ENCODE measurements at places on chromosomes 3 and 15. TPM values are rescaled to one million over a fixed set of nuclear protein-coding genes. Genes with fewer than 3 reads are reported as not detected.

The GAP43 gene
- 0.16 TPM for total RNA-seq

The GLDN gene
- 16.8 TPM for total RNA-seq

The AGBL1 gene
- total RNA-seq, result not detected

The RARRES1 gene
- 24.0 TPM for total RNA-seq

The IL17RE gene
- 6.4 TPM for total RNA-seq

The ARL14 gene
- 2.8 TPM for total RNA-seq

The NLGN1 gene
- total RNA-seq, result 1.2 TPM

The PYDC2 gene
- total RNA-seq, result not detected

The TRIP4 gene
- 9.1 TPM for total RNA-seq

The ZNF385D gene
- total RNA-seq, result 0.65 TPM

The WDR72 gene
- total RNA-seq, result 3.1 TPM

The FBXO40 gene
- total RNA-seq, result not detected

The FANCD2OS gene
- not detected for total RNA-seq

The TM4SF1 gene
- 72.4 TPM for total RNA-seq

The FAM43A gene
- 1.2 TPM for total RNA-seq

DNA sequence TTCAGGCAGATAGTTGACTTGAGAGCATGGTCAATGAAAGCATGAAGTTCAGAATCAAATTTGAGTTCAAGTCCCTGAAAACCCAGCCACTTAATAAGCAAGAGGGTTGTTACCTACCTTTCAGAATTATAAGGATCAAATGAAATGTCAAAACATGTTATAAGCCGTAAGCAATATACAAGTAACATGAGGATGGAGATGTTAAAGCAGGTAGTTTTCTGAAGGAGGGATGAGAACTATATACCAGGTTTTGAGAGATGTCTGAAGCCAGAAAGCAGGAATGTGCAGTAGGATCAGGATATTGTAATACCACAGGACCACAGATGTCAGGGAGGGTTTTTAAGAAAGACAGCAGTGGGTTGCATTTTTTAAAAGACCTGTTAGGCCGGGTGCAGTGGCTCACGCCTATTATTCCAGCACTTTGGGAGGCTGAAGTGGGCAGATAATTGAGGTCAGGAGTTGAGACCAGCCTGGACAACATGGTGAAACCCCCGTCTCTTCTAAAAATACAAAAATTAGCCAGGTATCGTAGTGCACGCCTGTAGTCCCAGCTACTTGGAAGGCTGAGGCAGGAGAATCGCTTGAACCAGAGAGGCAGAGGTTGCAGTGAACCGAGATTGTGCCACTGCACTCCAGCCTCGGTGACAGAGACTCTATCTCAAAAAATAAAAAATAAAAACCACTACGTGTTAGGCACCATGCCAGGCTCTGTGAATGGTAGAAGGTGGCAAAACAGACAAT, 6.9 kb upstream of the EIF3J start:
- H3K27ac ChIP-seq, result no peak overlapping the region
- no peaks in the 10 kb centered on the region for H3K36me3 ChIP-seq
- H3K27me3 ChIP-seq, result no peaks in the 10 kb centered on the region
- DNase-seq, result no peak
- H3K4me1 ChIP-seq, result no peaks in the 10 kb centered on the region
- no peak overlapping the region for H3K4me3 ChIP-seq

GRCh38 chr3:44802011-44802410, 40.4 kb downstream of the KIF15 start:
- no peaks in the 10 kb centered on the region for H3K36me3 ChIP-seq
- DNase-seq, result no peak
- H3K4me1 ChIP-seq, result no peaks in the 10 kb centered on the region
- no peak overlapping the region for H3K27ac ChIP-seq

GRCh38 chr3:43794776-43795175, 104.0 kb downstream of the ABHD5 start:
- no peaks in the 10 kb centered on the region for H3K36me3 ChIP-seq
- no peak overlapping the region for H3K4me3 ChIP-seq
- no peak overlapping the region for H3K27ac ChIP-seq
- no peak for DNase-seq

- H3K36me3 ChIP-seq, result no peaks in the 10 kb centered on the region
- H3K4me1 ChIP-seq, result no peaks in the 10 kb centered on the region
- DNase-seq, result no peak
Observed at GRCh38 chr3:158509891-158510290, 61.1 kb upstream of the MLF1 start.

GRCh38 chr3:194592798-194593752, 40.1 kb downstream of the TMEM44 start:
- no peak overlapping the region for H3K4me3 ChIP-seq
- no peaks in the 10 kb centered on the region for H3K36me3 ChIP-seq
- peak overlapping the region; percentile 54 for H3K27ac ChIP-seq
- H3K27me3 ChIP-seq, result no peaks in the 10 kb centered on the region

- H3K27ac ChIP-seq, result no peak overlapping the region
- no peaks in the 10 kb centered on the region for H3K27me3 ChIP-seq
- no peak for DNase-seq
- no peak overlapping the region for H3K4me3 ChIP-seq
Observed at GRCh38 chr15:32132859-32133258, 102.5 kb downstream of the CHRNA7 start.

DNA sequence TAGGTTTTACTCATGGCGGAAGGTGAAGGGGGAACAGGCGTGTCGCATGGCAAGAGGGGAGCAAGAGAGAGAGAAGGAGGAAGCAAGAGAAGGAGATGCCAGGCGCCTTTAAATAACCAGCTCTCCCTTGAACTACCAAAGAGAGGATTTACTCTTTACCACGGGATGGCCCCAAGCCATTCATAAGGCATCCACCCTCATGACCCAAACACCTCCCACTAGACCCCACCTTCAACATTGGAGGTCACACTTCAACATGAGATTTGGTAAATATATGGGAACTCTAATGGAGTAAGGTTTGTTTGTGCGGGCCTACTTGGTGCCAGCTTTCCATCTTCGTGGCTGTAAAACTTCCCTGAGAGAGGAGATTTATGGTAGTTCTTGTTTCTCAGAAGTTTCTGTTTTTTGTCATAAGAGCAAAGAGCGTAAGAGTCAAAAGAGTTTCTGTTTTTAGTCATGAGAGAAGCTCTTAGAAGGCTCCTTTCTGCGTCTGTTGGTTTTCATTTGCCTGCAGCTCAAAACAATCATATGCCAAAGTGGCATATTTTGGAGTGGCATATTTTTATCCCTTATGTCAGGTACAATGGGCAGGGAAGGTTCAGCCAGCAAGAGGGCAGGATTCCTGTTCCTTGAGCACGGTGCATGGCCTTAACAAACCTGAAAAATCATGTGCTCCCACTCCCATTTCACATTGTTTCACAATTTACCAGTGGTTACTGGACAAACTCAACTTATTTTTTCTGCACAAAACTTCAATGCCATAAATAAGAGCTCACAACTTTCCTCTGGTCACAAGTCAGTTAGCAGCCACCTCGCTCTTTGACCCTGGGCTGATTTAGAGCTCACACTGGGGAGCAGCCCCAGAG, 12.5 kb downstream of the PML start:
- H3K4me1 ChIP-seq, result peaks cover 11% of the 10 kb centered on the region
- no peak overlapping the region for H3K4me3 ChIP-seq

DNA sequence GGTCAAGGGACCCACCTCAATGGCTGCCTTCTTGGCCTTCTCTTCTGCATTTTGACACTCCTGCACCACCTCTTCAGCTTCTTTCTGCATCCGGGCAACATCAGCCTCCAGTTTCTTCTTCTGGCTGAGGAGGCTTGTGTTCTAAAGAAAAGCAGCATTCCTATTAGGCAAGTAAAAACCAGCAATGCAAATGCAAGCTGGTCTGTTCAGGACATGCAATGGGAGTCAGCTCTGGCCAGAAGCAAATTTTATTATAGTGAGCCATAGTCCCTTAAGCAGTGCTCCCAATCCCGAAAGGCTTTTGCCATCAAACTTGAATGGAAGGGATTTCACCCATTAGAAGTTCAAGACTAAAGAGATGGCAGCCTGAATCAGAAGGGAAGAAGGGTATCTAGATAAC, 97.7 kb downstream of the HHLA2 start:
- no peak overlapping the region for H3K27ac ChIP-seq
- H3K4me3 ChIP-seq, result no peak overlapping the region
- no peaks in the 10 kb centered on the region for H3K27me3 ChIP-seq
- no peaks in the 10 kb centered on the region for H3K36me3 ChIP-seq
- DNase-seq, result no peak

DNA sequence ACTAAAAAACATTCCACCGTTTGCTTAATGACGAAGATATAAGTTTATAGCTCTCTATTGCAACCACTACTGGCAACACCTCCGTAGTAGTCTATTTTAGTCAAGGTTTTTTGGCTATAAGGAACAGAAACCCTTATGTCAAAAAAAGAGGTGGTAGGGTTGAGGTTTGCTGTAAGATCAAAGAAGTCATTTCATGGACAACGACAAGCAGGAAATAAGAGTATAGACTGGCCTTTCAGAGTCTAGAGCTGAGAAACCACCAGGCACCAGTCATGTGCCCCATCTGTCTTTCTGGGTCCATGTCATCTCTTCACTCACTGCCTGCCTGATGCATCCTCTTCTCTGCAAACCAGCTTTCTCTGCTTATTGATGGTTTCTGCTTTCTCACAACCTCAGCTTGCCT, 42.7 kb downstream of the THBS1 start:
- no peak for DNase-seq
- H3K4me1 ChIP-seq, result peaks cover 6% of the 10 kb centered on the region
- H3K27ac ChIP-seq, result no peak overlapping the region
- no peaks in the 10 kb centered on the region for H3K27me3 ChIP-seq

DNA sequence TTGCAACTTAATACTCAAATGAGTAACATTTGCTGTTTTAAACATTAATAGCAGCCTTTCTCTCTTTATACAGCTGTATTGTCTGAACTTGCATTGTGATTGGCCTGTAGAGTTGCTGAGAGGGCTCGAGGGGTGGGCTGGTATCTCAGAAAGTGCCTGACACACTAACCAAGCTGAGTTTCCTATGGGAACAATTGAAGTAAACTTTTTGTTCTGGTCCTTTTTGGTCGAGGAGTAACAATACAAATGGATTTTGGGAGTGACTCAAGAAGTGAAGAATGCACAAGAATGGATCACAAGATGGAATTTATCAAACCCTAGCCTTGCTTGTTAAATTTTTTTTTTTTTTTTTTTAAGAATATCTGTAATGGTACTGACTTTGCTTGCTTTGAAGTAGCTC, 40.3 kb downstream of the CTNNB1 start:
- H3K27me3 ChIP-seq, result no peaks in the 10 kb centered on the region
- peaks cover 3% of the 10 kb centered on the region for H3K4me1 ChIP-seq
- H3K36me3 ChIP-seq, result peaks cover 30% of the 10 kb centered on the region
- H3K4me3 ChIP-seq, result no peak overlapping the region
- H3K27ac ChIP-seq, result no peak overlapping the region

DNA sequence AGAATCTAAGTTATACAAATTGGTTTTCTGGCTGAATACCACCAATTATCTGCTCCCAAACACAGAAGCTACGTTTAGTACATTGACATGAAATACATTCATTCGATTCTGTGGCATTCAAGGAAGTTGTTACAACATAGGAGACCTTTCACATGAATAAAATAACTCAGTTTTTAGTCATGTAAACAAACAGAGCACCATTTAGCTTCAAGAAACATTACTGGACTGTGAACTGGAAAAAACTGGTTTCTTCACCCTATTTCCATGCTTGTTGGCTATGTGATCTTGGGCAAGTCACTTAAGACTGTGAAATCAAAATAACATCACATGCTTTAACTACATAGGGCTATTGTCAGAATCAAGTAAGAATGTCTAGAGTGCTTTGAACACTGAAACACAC, 46.2 kb downstream of the NRG4 start:
- H3K4me3 ChIP-seq, result no peak overlapping the region
- peaks cover 5% of the 10 kb centered on the region for H3K27me3 ChIP-seq
- peak overlapping the region; percentile 51 for H3K27ac ChIP-seq
- H3K36me3 ChIP-seq, result no peaks in the 10 kb centered on the region
- peaks cover 11% of the 10 kb centered on the region for H3K4me1 ChIP-seq

- no peaks in the 10 kb centered on the region for H3K27me3 ChIP-seq
- DNase-seq, result no peak
- no peak overlapping the region for H3K27ac ChIP-seq
- H3K4me3 ChIP-seq, result no peak overlapping the region
- no peaks in the 10 kb centered on the region for H3K36me3 ChIP-seq
Observed at GRCh38 chr3:186821429-186822387, 15.4 kb upstream of the RFC4 start.

- no peak overlapping the region for H3K27ac ChIP-seq
- DNase-seq, result no peak
- no peaks in the 10 kb centered on the region for H3K36me3 ChIP-seq
- H3K4me1 ChIP-seq, result no peaks in the 10 kb centered on the region
- H3K4me3 ChIP-seq, result no peak overlapping the region
Observed at GRCh38 chr3:44120721-44121582, 120.7 kb upstream of the TOPAZ1 start.

DNA sequence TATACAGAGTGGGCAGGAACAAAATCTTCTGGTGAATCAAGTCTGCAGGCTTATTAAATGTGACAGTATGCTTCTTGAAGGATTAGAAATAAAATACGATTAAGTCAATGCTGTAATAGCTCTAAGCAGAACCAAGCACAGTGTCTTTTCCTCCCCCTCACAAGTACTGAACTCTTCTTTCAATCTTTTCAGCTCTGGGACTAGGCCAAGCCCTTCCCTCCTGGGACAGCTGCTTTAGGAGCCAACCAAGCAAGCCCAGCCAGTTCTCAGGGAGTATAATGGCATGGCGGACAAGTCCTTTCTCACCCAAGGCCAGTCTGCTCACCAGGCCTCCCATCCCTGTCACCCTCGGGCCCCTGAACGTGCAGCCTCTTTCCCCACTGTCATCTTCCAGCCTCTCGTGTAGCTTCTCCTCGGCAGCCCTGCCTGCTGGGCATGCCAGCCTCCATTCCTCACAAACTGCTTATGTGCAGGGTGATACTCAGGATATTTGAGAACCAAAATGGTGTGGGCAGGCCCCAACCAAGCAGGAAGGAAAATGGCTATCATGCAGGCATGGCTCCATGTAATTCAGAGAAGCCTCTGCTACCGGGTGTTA, 8.4 kb upstream of the PPP1R2 start:
- H3K4me1 ChIP-seq, result peaks cover 8% of the 10 kb centered on the region
- H3K4me3 ChIP-seq, result no peak overlapping the region
- H3K27me3 ChIP-seq, result no peaks in the 10 kb centered on the region
- no peak for DNase-seq
- H3K36me3 ChIP-seq, result no peaks in the 10 kb centered on the region
- peak overlapping the region; percentile 6 for H3K27ac ChIP-seq

GRCh38 chr15:99564221-99565048, 1.3 kb upstream of the MEF2A start:
- peaks cover 15% of the 10 kb centered on the region for H3K4me1 ChIP-seq
- no peak for DNase-seq
- peak overlapping the region; percentile 75 for H3K4me3 ChIP-seq
- H3K27ac ChIP-seq, result peak overlapping the region; percentile 97

GRCh38 chr3:172213200-172213599, 173.8 kb downstream of the FNDC3B start:
- H3K4me1 ChIP-seq, result peaks cover 24% of the 10 kb centered on the region
- H3K27ac ChIP-seq, result no peak overlapping the region
- H3K36me3 ChIP-seq, result no peaks in the 10 kb centered on the region

- no peaks in the 10 kb centered on the region for H3K36me3 ChIP-seq
- no peak overlapping the region for H3K27ac ChIP-seq
- H3K4me3 ChIP-seq, result no peak overlapping the region
Observed at GRCh38 chr15:92797168-92798052, 102.7 kb upstream of the CHD2 start.

- H3K27ac ChIP-seq, result no peak overlapping the region
- H3K27me3 ChIP-seq, result no peaks in the 10 kb centered on the region
- no peaks in the 10 kb centered on the region for H3K36me3 ChIP-seq
- peaks cover 24% of the 10 kb centered on the region for H3K4me1 ChIP-seq
- H3K4me3 ChIP-seq, result no peak overlapping the region
- DNase-seq, result no peak
Observed at GRCh38 chr3:133940536-133940935, 44.9 kb upstream of the RAB6B start.

All from pancreas (tissue), 10 donors.